ACHN (cell line): ENCODE measurements at places on chromosomes 1 and 21.
A peak's percentile ranks its signal among the peaks of the same experiment; 100 is the strongest.

GRCh38 chr1:43668956-43669355 is 19.0 kb downstream of the KDM4A start:
- DNase-seq: no peak

- DNase-seq: no peak
Measured at GRCh38 chr1:171917331-171917730, 76.0 kb downstream of the DNM3 start.

GRCh38 chr1:30743584-30744059 is 14.0 kb downstream of the LAPTM5 start:
- DNase-seq: no peak

DNA sequence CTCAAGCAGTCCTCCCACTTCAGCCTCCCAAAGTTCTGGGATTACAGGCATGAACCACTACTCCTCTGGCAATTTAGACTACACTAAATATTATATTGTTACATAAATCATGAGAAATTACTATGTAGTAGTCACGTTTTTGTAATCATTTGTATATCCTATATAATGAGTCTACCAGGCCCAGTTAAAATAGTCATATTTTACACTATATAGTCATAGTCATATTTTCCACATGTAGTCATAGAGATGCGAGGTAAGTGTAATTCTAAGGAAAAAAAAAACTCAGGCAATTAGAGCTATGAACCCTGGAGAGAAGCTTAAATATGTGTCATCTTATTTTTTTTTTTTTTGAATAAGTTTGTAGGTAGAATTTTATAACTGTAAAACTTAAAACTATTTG is 90.0 kb downstream of the FNBP1L start:
- no peak for DNase-seq

GRCh38 chr1:153533689-153534201 is 2.0 kb downstream of the S100A6 start:
- peak; percentile 95 for DNase-seq

DNA sequence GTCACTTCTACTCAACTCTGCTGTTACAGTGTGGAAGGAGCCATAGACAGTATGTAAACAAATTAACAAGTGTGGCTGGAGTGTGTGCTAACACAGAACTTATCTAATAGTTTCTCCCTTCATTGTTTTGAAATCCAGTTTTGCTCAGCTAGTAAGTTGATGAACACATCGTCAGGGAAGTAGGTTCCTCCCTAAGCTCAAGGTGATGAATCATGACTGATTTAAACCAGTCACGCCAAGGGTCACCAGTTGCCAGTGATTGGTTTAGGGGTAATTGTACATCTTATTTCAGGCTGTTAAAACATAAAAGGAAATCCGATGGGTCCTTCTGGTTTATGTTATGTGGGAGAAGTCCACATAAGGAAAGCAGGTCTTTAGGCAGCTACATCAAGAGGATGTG is 97.0 kb upstream of the CHODL start:
- DNase-seq: no peak

DNA sequence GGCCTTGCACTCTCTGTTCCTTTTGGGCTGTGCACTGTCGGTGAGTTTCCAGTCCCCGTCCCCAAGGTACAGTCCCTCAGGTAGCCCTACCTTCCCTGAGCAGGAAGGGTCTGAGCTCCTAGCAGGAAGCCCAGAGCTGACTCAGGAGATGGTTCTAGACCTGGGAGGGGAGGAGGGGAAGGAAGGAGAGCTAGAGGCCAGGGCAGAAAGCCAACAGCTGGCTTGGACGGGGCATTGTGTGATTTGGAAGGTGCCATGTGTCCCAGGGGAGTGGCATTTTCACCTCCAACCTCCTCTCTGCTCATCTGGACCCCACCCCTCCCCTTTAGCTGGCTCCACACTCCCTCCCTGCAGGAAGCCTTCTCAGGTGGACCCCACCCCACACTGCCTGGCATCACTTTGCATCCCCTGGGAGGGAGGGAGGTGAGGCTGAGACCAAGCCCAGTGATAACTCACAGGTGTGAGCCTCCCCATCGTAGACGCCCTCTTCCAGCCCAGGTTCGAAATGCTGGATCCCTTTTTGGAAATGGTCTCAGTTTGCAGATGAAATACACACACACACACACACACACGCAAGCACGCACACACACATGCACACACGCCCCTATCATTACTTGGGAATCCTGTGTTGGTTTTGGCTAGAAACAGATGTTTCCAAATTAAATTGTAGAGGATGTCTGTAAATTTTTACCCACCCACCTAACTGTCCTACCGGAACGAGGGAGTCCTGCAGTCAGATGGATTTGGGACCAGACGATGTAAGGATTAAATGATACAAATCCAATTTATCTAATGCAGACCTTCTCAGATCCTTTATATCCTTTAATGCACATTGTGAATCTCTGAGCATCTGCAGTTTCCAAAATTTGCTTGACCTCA is 19.7 kb upstream of the IFNLR1 start:
- DNase-seq: no peak
